Activated T-cell treated with anti-CD3 and anti-CD28 coated beads, Interleukin-2, amount 50 U/mL, for 72 hours (primary cell): ENCODE measurements at places on chromosomes 2 and 18. TPM values are rescaled to one million over a fixed set of nuclear protein-coding genes. Genes with fewer than 3 reads are reported as not detected.

DNA sequence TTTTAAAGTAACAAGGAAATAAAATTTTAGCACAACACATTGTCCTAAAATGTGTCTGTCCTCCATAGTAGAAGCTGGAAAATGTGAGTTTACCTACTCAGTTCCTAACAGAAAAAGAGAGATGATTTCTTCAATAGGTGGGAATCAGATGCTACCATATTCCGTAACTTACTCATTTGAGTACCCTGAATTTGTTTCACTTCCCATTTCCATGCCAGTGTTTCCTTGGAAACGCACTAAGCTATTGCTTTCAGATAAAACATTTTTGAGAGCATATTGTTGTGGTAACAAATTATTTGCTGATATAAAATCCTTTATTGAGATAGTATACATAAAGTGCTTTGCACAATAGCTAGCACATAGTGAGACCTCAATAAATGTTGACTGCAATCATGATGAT is 137.5 kb upstream of the BARD1 start:
- H3K27me3 ChIP-seq: no peaks in the 10 kb centered on the region
- DNase-seq: no peak
- no peak overlapping the region for H3K27ac ChIP-seq

DNA sequence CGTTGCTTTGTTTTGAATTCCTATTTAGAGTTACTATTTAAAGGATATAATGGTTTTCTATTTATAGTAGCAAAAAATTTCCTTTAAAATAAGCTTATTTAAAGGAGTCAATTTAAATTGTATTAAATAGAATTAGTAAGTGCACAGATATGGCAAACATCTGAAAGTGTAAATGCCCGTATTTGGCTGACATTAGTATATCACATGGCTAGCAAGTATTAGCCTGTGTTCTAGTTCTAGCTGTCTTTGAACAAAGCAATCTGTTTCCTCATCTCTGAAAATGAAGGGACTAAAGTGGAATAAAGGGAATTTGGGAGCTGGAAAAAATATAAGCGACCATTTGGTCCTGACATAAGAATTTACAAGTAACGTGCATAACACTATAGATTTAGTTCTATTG is 32.2 kb downstream of the PELI1 start:
- no peak for DNase-seq
- no peaks in the 10 kb centered on the region for H3K27me3 ChIP-seq
- no peak overlapping the region for H3K27ac ChIP-seq
- H3K36me3 ChIP-seq: peaks cover 4% of the 10 kb centered on the region

- H3K27ac ChIP-seq: no peak overlapping the region
- no peaks in the 10 kb centered on the region for H3K4me1 ChIP-seq
- H3K27me3 ChIP-seq: peaks cover 18% of the 10 kb centered on the region
- no peak for DNase-seq
- H3K4me3 ChIP-seq: no peak overlapping the region
- H3K36me3 ChIP-seq: no peaks in the 10 kb centered on the region
These were observed 100.2 kb downstream of the TNS1 start for GRCh38 chr2:217902379-217903141.

Gene ORC2
- 56.9 TPM for total RNA-seq

Gene REG1A
- not detected for total RNA-seq

Gene IL1F10
- not detected for total RNA-seq

- H3K4me1 ChIP-seq: no peaks in the 10 kb centered on the region
- H3K27me3 ChIP-seq: peaks cover 25% of the 10 kb centered on the region
- no peak overlapping the region for H3K27ac ChIP-seq
- peaks cover 2% of the 10 kb centered on the region for H3K36me3 ChIP-seq
- no peak overlapping the region for H3K4me3 ChIP-seq
These were observed 95.3 kb upstream of the FANCL start for GRCh38 chr2:58336416-58336815.

- H3K4me1 ChIP-seq: peaks cover 19% of the 10 kb centered on the region
- H3K36me3 ChIP-seq: no peaks in the 10 kb centered on the region
- DNase-seq: no peak
- peak overlapping the region; percentile 70 for H3K4me3 ChIP-seq
- H3K27ac ChIP-seq: peak overlapping the region; percentile 59
These were observed 561.9 kb upstream of the ID2 start for GRCh38 chr2:8119782-8120505.

GRCh38 chr2:141554810-141555209 is 576.0 kb downstream of the LRP1B start:
- no peak overlapping the region for H3K4me3 ChIP-seq
- no peaks in the 10 kb centered on the region for H3K36me3 ChIP-seq
- no peaks in the 10 kb centered on the region for H3K4me1 ChIP-seq
- no peak overlapping the region for H3K27ac ChIP-seq
- no peaks in the 10 kb centered on the region for H3K27me3 ChIP-seq
- no peak for DNase-seq

DNA sequence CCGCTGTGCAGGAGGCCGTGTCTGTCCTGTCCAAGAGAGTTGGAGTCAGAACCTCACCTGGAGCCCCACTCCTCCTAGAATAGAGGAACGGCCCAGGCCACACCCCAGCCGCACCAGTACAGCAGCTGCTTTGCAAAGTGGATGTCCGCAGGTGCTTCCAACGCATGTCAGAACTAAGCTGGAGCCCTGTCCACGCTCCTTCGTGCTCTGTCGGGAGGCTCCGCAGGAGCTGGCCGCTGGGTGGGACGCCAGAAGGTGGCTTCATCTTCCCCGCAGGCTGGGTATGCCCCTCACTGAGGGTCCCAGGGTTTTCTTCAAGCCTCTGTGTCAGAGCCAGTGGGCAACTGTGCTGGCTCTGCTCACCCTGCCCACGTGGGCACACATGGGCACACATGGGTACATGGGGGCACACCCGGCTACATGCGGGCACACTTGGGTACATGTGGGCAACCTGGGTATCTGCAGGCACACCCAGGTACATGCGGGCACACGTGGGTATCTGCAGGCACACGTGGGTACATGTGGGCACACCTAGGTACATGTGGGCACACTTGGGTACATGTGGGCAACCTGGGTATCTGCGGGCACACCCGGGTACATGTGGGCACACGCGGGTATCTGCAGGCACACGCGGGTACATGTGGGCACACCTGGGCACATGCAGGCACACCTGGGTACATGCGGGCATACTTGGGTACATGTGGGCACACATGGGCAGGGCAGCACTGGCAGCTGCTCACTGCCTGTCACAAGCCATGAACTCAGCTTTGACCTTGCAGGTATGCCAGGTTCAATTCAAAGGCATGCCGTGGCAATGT is 67.1 kb upstream of the CTDP1 start:
- H3K4me1 ChIP-seq: no peaks in the 10 kb centered on the region
- H3K27me3 ChIP-seq: no peaks in the 10 kb centered on the region
- H3K36me3 ChIP-seq: no peaks in the 10 kb centered on the region
- no peak for DNase-seq

- no peak overlapping the region for H3K4me3 ChIP-seq
- no peak for DNase-seq
- H3K27me3 ChIP-seq: no peaks in the 10 kb centered on the region
- H3K4me1 ChIP-seq: no peaks in the 10 kb centered on the region
These were observed 214.1 kb downstream of the TWIST2 start for GRCh38 chr2:239061824-239062570.

- H3K27me3 ChIP-seq: no peaks in the 10 kb centered on the region
- DNase-seq: no peak
- no peaks in the 10 kb centered on the region for H3K36me3 ChIP-seq
- H3K27ac ChIP-seq: no peak overlapping the region
- no peaks in the 10 kb centered on the region for H3K4me1 ChIP-seq
These were observed 793.7 kb upstream of the FANCL start for GRCh38 chr2:59034837-59035236.

GRCh38 chr2:80117401-80117800 is 187.2 kb downstream of the LRRTM1 start:
- H3K4me1 ChIP-seq: no peaks in the 10 kb centered on the region
- no peak overlapping the region for H3K27ac ChIP-seq
- H3K27me3 ChIP-seq: no peaks in the 10 kb centered on the region

Gene IL1B
- not detected for total RNA-seq

DNA sequence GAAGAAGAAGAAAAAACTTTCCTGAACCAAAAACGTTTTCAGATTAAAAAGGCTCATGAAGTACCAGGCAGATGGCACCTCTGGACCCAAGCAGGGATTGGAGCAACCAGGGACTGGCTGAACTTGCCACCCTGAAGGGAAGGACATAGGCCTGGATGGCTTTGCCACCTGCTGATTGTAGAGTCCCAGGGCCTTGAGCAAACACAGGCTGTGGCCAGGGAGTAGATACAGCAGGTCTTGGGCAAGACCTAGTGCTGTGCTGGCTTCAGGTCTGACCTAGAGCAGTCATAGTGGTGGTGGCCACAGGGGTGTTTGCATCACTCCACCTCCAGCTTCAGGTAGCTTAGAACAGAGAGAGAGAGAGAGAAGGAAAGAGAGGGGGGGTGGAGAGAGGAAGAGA is 231.5 kb upstream of the FBXO11 start:
- no peak overlapping the region for H3K27ac ChIP-seq
- H3K36me3 ChIP-seq: no peaks in the 10 kb centered on the region
- no peaks in the 10 kb centered on the region for H3K4me1 ChIP-seq
- no peak overlapping the region for H3K4me3 ChIP-seq

Gene SALL3
- total RNA-seq: not detected

GRCh38 chr2:240832921-240833494 is 13.0 kb upstream of the KIF1A start:
- H3K27ac ChIP-seq: no peak overlapping the region
- H3K4me3 ChIP-seq: no peak overlapping the region
- no peaks in the 10 kb centered on the region for H3K36me3 ChIP-seq
- no peak for DNase-seq

DNA sequence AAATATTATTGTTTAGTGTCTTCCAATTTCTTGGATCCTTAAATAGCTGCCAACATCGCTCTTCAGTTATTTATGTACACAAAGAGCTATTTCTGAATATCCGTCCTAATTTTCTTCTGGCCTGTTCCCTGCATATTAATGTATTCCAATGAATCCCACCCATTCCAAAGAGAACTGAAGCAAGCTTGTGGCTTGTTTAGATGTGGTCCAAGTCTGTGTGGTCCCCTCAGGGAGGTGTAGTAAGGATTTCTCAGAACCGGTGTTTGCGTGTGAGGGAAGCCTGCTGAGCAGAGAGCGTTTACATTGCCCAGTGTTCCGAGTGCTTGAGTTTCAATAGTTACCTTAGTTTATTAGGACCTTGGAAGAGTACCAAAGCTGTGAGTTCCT is 25.1 kb upstream of the IL1R1 start:
- DNase-seq: no peak
- no peak overlapping the region for H3K27ac ChIP-seq
- H3K4me3 ChIP-seq: no peak overlapping the region
- H3K27me3 ChIP-seq: peaks cover 17% of the 10 kb centered on the region
- peaks cover 63% of the 10 kb centered on the region for H3K4me1 ChIP-seq

Gene PLEK
- total RNA-seq: 5.6 TPM

DNA sequence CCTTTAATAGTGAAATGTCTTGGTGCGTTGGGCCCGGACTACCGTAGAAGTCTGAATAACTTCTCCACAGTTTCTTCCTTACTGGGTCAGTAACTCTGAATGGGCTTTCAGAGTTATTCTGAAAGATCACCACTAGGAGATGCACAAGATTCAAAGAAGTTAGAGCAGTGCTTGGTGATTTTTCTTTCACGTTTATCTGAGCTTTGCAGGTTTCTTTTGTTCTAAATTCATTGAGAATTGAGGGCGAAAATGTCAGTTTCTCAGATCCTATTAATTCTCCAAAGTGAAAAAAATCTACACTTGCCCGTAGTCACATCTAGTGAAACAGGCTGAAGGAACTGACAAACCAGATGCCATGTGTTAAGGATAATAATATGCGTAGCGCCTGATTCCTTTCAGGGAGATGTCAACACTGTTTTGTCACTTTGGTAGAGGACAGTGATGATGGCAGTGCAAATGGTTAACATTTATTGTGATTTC is 70.1 kb downstream of the QPCT start:
- no peak overlapping the region for H3K4me3 ChIP-seq
- DNase-seq: no peak
- no peaks in the 10 kb centered on the region for H3K4me1 ChIP-seq
- H3K27ac ChIP-seq: no peak overlapping the region
- no peaks in the 10 kb centered on the region for H3K36me3 ChIP-seq

GRCh38 chr2:14960686-14961324 is 328.3 kb downstream of the LRATD1 start:
- no peaks in the 10 kb centered on the region for H3K4me1 ChIP-seq
- no peak overlapping the region for H3K27ac ChIP-seq
- H3K36me3 ChIP-seq: peaks cover 5% of the 10 kb centered on the region

DNA sequence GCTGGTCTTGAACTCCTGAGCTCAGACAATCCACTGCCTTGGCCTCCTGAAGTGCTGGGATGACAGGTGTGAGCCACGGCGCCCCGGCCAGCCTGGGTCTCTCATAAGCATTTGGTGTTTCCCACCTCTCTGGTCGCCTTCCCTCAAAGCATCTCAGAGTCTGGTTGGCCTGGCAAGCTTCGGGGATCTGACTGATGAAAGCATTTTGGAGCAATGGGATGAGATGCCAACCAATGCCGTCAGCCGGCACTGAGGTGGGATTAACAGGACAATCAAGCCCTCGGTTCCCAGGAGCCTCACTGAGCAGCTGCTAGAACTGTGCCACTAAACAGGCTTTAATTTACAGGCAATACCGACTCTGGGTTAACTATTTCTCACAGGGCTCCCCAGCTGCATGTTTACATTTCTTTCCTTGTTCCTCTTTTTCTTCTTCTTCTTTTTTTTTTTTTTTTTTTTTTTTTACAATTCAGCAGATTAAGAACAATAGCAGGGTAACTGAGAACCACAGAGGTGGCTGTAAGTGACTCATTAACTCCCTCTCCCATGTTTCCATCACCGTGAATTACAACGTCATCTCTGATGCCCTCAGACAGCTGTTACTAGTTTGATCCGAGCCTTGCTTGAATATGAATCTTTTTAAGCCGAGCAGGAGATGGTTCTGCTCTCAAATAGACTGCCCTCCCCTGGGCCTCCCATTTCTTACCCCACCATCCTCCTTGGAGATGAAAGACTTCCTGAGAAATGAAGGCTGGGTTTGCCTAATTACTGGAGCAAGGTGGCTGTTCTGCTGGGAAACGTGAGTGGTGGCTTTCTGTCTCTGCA is 37.9 kb downstream of the ODC1 start:
- DNase-seq: no peak
- H3K36me3 ChIP-seq: no peaks in the 10 kb centered on the region
- no peaks in the 10 kb centered on the region for H3K27me3 ChIP-seq
- H3K4me3 ChIP-seq: no peak overlapping the region
- H3K4me1 ChIP-seq: peaks cover 53% of the 10 kb centered on the region
- no peak overlapping the region for H3K27ac ChIP-seq

Gene DGKD
- total RNA-seq: 94.4 TPM

- no peaks in the 10 kb centered on the region for H3K36me3 ChIP-seq
- H3K27me3 ChIP-seq: peaks cover 9% of the 10 kb centered on the region
- H3K4me1 ChIP-seq: peaks cover 12% of the 10 kb centered on the region
- H3K27ac ChIP-seq: peak overlapping the region; percentile 5
These were observed 138.3 kb upstream of the CYP1B1 start for GRCh38 chr2:38214209-38214717.

GRCh38 chr2:241569831-241570281 is 11.3 kb downstream of the BOK start:
- H3K4me1 ChIP-seq: no peaks in the 10 kb centered on the region
- no peaks in the 10 kb centered on the region for H3K36me3 ChIP-seq
- no peak for DNase-seq
- H3K27ac ChIP-seq: no peak overlapping the region

GRCh38 chr2:241931084-241931975 is 61.8 kb downstream of the RTP5 start:
- H3K4me3 ChIP-seq: no peak overlapping the region
- no peaks in the 10 kb centered on the region for H3K27me3 ChIP-seq
- peaks cover 2% of the 10 kb centered on the region for H3K36me3 ChIP-seq
- no peak overlapping the region for H3K27ac ChIP-seq
- DNase-seq: no peak
